ENCODE measurements at places on chromosomes 16 and 17. TPM values are rescaled to one million over a fixed set of nuclear protein-coding genes. Genes with fewer than 3 reads are reported as not detected.

DNA sequence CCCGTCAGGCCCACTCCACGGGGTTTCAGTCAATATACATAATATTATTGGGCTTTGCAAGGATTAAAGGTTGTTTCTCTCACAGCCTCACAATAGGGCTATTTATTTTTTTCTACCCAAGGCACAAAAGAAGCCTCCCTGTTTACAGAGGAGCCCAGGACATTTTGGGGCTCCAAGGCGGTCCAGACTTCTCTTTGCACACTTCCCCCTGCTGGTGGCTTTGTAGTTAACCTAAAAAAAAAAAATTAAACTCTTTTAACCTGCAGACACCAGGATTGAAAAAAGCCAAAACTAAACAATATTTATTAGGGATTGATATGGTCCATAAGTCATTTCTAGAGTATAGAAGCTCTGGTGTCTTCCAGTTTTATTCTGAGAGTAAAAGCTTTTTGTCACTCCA lies 169.7 kb upstream of the ZFHX3 start:
- DNase-seq = no peak

CIITA gene
- total RNA-seq = 0.71 TPM

ATXN1L gene
- 15.0 TPM for total RNA-seq

GFAP gene
- total RNA-seq = not detected

All from M059J (cell line).